Effector memory CD8-positive, alpha-beta T cell (primary cell): ENCODE measurements at places on chromosomes 7 and 10.

DNA sequence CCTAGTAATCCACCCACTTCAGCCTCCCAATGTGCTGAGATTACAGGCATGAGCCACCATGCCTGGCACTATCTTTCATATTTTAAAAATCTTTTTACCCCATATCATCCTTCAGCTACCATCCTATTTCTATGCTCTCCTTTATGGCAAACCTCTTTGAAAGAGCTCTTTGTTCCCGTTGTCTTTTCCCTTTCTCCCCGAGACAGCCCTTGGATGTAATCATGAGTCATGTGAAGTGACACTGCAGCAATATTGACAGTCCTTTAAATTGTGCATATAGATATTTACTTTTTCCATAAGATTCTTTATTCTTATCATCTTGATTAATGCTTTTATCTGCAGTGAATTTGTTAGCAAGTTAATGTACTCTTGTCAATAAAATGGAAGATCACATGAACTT lies 286.6 kb downstream of the ANKRD7 start:
- no peak overlapping the region for H3K27ac ChIP-seq

GRCh38 chr10:48470115-48470892 lies 134.6 kb downstream of the ARHGAP22 start:
- no peak for DNase-seq
- peaks cover 2% of the 10 kb centered on the region for H3K27me3 ChIP-seq
- H3K4me3 ChIP-seq, result no peak overlapping the region
- no peaks in the 10 kb centered on the region for H3K36me3 ChIP-seq

GRCh38 chr10:109974504-109975191 lies 33.1 kb upstream of the ADD3 start:
- peaks cover 3% of the 10 kb centered on the region for H3K36me3 ChIP-seq
- no peak for DNase-seq
- H3K4me1 ChIP-seq, result no peaks in the 10 kb centered on the region
- H3K4me3 ChIP-seq, result no peak overlapping the region

DNA sequence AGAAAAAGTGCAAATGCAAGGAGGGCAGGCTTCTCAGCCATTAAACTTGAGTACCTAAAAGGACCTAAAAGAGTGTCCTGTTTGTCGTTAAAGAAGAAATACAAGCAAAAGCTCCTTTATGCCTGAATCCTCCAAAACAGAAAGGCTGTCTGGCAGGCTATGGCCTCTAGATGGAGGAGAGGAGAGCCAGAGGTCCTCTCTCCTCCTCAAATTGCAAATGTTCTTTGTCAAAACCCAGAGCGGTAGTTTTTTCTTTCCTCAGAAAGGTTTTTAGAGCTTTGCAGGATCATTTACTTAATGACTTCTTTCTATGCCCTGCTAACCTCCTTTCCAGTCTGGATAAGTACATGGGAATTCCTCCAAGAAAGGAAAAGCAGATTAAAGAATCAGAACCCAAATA lies 1.9 kb upstream of the SORCS1 start:
- no peak overlapping the region for H3K27ac ChIP-seq
- no peak overlapping the region for H3K4me3 ChIP-seq
- DNase-seq, result no peak

DNA sequence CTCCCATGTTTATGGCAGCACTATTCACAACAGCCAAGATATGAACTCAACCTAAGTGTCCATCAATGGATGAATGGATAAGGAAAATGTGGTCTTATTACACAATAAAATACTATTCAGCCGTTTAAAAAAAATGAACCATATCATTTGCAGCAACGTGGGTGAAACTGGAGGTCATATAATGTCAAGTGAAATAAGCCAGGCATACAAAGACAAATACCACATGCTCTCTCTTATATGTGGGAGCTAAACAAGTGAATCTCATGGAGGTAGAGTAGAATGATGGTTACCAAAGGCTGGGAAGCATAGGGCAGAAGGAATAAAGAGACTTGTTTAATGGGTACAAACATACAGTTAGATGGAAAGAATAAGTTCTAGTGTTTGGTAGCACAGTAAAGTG lies 699.1 kb downstream of the NRG3 start:
- no peak overlapping the region for H3K4me3 ChIP-seq
- DNase-seq, result no peak
- H3K27me3 ChIP-seq, result no peaks in the 10 kb centered on the region
- H3K4me1 ChIP-seq, result no peaks in the 10 kb centered on the region
- no peak overlapping the region for H3K27ac ChIP-seq
- H3K36me3 ChIP-seq, result no peaks in the 10 kb centered on the region

- H3K27ac ChIP-seq, result no peak overlapping the region
- DNase-seq, result no peak
- peaks cover 3% of the 10 kb centered on the region for H3K36me3 ChIP-seq
- peaks cover 26% of the 10 kb centered on the region for H3K27me3 ChIP-seq
- H3K4me3 ChIP-seq, result peak overlapping the region; percentile 9
- H3K4me1 ChIP-seq, result peaks cover 7% of the 10 kb centered on the region
Measured at GRCh38 chr7:132777414-132777813, 201.1 kb upstream of the PLXNA4 start.

DNA sequence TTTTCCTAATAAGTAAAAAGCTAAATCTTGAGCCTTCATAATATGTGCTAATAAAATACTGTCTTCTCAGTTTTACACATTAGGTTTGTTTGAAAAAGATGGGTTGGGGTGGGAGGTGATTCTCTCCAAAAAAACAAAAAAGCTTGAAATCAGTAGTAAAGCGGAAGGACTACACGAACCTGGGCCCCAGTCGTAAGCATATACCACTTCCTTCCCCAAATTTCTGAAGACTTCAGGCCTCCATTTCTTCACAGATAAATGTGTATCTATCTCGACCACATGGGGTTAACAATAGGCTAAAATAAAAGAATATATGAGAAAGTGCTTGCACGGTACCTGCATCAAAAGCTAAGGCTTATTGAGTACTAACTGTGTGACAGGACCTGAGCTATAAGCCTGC lies 51.6 kb upstream of the PAX2 start:
- peaks cover 34% of the 10 kb centered on the region for H3K27me3 ChIP-seq
- H3K4me3 ChIP-seq, result no peak overlapping the region
- no peaks in the 10 kb centered on the region for H3K36me3 ChIP-seq
- H3K27ac ChIP-seq, result no peak overlapping the region

- H3K4me1 ChIP-seq, result peaks cover 26% of the 10 kb centered on the region
- no peaks in the 10 kb centered on the region for H3K36me3 ChIP-seq
- peaks cover 36% of the 10 kb centered on the region for H3K27me3 ChIP-seq
- peak; percentile 23 for DNase-seq
Measured at GRCh38 chr10:35640951-35641675, 983 bp downstream of the FZD8 start.

DNA sequence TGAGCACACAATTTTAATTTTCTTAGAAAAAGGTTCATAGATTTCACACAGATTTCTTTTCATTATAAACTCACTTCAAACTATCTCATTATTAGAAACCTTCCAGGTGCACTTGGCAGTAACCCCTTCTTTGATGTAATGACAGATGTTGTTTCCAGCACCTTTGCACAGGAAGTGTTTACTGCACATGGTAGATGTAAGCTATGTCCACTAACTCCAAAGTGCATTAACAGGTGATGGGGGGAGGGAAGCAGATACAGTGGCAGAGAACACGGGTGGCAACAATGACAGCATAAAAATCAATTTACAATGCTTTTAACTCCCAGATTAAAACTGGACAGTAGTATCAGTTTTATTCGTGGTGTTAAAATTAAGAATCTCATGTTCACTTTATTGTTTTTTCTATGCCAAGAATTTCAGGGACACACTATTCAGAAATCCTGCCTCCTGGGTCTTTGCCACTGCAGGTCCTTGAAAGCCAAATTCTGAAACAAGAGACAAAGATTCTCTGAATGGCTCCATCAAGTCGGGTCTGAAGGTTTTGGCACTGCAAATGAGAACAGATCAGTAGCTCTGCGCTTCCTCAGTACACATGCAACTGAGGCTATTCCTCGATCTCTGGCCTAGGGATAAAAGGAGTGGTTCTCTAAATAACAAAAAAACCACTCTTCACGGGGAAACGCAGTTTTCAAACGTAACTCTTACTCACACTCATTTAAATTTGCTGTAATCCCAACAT lies 187.7 kb downstream of the JAZF1 start:
- H3K27me3 ChIP-seq, result no peaks in the 10 kb centered on the region
- peaks cover 44% of the 10 kb centered on the region for H3K4me1 ChIP-seq
- H3K36me3 ChIP-seq, result peaks cover 9% of the 10 kb centered on the region
- no peak overlapping the region for H3K4me3 ChIP-seq
- no peak overlapping the region for H3K27ac ChIP-seq

GRCh38 chr7:3431306-3431705 lies 130.3 kb downstream of the SDK1 start:
- H3K27ac ChIP-seq, result no peak overlapping the region
- peaks cover 7% of the 10 kb centered on the region for H3K27me3 ChIP-seq
- H3K4me1 ChIP-seq, result peaks cover 3% of the 10 kb centered on the region

- peaks cover 15% of the 10 kb centered on the region for H3K4me1 ChIP-seq
- H3K4me3 ChIP-seq, result no peak overlapping the region
- DNase-seq, result no peak
Measured at GRCh38 chr10:515674-516073, 173.8 kb downstream of the DIP2C start.

GRCh38 chr10:102406815-102407214 lies 11.3 kb downstream of the NFKB2 start:
- H3K36me3 ChIP-seq, result peaks cover 67% of the 10 kb centered on the region
- H3K4me3 ChIP-seq, result no peak overlapping the region
- peak overlapping the region; percentile 90 for H3K27ac ChIP-seq
- no peak for DNase-seq
- H3K4me1 ChIP-seq, result peaks cover 16% of the 10 kb centered on the region

- peaks cover 45% of the 10 kb centered on the region for H3K4me1 ChIP-seq
- peaks cover 97% of the 10 kb centered on the region for H3K36me3 ChIP-seq
- no peak for DNase-seq
- no peaks in the 10 kb centered on the region for H3K27me3 ChIP-seq
- H3K27ac ChIP-seq, result peak overlapping the region; percentile 66
Measured at GRCh38 chr7:130891254-130892094, 157.5 kb upstream of the KLF14 start.

- no peak overlapping the region for H3K27ac ChIP-seq
- DNase-seq, result peak; percentile 88
- peaks cover 3% of the 10 kb centered on the region for H3K4me1 ChIP-seq
- H3K27me3 ChIP-seq, result no peaks in the 10 kb centered on the region
Measured at GRCh38 chr10:72048450-72049124, 39.8 kb downstream of the SPOCK2 start.

DNA sequence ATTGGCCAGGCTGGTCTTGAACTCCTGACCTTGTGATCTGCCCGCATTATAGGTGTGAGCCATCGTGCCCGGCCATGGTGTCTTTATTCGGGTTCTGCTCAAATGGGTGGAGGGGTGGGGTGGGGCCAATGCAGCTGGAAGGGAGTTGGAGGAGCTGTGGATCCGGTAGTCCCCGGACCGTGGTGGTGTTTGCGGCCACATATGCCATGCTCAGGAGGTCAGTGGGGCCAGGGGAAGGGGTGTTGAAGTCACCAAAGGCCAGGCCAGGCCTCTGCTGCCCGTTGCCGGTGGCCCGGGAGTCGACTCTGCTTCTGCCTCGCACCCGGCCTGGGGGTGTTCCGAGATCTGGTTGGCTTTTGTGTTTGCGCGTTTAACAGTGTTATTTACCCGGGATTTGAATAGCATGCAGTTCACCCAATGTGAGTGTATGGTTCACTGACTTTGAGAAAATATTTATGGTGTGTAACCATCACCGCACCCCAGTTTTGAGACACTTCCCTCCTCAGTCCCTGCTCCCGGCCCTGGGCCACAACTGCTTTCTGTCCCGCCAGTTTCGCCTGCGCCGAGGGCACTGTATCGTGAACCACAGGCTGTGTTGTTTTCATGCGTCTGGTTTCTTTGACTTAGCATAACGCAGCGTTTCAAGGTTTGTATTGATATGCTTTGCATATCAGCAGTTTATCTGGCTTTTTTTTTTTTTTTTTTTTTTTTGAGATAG lies 10.7 kb downstream of the INPP5A start:
- H3K36me3 ChIP-seq, result peaks cover 3% of the 10 kb centered on the region
- no peak for DNase-seq
- H3K27ac ChIP-seq, result no peak overlapping the region

DNA sequence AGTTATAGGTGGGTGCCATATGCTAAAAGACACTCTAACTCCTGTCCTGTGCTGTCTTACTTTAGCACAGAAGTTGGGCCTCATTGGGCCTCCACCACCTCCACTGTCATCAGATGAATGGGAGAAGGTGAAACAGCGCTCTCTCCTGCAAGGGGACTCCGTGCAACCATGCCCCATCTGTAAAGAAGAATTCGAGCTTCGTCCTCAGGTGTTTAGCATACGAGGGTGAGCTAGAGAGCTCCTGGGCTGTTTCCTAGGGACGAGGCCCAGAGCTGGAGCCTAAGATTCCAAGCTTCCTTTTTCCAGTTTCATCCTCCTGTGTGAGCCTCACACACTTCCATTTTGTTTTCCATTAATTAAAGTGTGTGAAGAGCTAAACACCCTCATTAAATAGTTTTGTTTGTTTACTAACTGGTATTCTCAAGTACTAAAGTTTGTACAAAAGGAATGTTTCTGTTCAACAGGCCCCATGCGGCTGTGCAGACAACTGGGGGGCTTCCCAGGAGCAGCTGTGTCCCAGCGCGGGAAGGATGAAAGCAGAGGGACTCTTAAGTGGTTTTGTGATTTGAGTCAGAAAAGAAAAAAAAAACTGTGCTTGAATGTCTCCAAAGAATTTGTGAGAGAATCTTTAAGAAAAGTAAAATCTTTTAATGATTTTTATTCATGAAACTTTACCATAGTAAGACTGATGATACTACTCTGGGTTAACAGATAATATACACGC lies 14.1 kb downstream of the RNF32 start:
- no peaks in the 10 kb centered on the region for H3K36me3 ChIP-seq
- H3K4me1 ChIP-seq, result no peaks in the 10 kb centered on the region
- H3K27ac ChIP-seq, result no peak overlapping the region
- no peak overlapping the region for H3K4me3 ChIP-seq

GRCh38 chr7:668139-668931 lies 58.2 kb upstream of the DNAAF5 start:
- no peak overlapping the region for H3K27ac ChIP-seq
- no peaks in the 10 kb centered on the region for H3K36me3 ChIP-seq
- no peak for DNase-seq
- no peak overlapping the region for H3K4me3 ChIP-seq
- no peaks in the 10 kb centered on the region for H3K4me1 ChIP-seq
- H3K27me3 ChIP-seq, result no peaks in the 10 kb centered on the region
